ENCODE measurements at places on chromosomes 1 and 21.

- DNase-seq: no peak
Observed at GRCh38 chr1:44310006-44310405, 45.1 kb downstream of the ERI3 start.

DNA sequence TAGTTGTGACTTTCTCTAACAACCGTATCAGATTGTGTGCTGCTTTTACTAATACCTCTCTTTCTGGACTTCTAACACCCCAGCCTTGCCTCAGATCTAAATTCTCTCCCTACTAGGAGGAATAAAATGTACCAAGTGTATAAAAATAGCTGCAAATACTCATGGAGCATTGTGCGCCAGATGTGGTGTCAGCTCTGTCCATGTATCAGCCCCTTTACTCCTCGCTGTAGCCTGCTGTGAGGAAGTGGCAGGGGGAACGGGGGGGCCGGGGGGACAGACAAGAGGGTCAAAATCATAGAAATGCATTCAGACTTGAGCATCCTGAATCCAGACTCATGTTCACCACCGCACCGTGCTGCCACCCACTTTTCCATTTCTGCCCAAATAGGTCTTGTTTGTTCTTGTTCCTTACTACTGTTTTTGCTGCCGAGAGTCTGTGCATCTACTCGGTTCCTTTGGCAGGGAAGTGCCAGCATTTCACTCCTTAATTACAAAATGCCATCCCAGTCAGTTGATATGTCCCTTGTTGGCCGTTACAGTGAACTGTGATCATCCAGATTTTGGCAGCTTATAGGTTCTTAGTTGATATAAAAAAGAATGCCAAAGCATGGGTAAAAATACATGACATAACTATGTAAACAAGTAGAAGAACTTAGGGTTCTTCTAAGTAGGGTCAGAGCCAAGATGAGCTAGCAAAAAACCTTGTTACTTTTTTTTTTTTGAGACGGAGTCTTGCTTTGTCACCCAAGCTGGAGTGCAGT lies 76.4 kb downstream of the UBE4B start:
- DNase-seq: no peak

DNA sequence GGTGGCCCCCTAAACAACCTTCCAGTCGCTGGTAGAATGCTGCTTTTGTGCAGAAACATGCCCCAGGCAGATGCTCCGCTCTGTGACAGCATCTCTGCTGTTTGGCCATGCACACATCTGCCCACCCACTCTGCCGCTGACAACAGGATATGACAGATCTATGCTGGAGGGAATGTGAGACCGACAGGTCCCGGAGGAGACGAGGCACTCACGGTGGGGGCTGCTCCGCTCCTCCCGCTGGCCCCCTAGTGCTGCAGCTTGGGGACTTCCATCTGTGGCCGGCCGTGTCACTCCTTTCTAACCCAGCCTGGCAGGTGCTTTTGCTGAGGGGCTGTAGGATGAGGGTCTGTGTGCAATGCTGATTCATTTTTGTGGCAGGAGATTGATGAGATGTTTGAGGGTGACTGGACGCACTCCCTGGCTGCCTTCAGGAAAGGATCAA lies 49.1 kb upstream of the DMRTB1 start:
- no peak for DNase-seq

DNA sequence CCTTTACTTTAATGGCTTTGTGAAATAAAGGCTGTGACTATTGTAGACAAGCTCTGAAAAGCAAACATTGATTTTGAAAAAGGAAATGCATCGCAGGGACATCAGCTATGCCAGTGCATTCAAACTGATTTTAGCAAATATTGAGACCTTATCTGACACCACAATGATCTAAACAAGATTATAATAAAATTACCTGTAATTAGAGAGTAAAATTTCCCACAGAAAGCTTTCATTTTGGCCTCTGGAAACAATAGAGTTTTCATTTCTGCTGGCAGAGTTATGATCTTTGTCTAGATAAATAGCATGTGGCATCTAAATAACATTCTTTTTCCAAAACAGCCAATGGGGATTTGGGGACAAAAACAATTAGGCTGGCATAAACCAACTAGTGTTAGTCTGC lies 650.4 kb upstream of the PRMT6 start:
- DNase-seq: no peak

GRCh38 chr1:89672489-89673183 lies 39.7 kb downstream of the LRRC8C start:
- DNase-seq: no peak

- DNase-seq: no peak
Observed at GRCh38 chr1:34162852-34163766, 1.9 kb downstream of the CSMD2 start.

- DNase-seq: no peak
Observed at GRCh38 chr1:101506541-101507164, 269.8 kb downstream of the S1PR1 start.

GRCh38 chr21:36551731-36552433 lies 72.0 kb upstream of the CLDN14 start:
- DNase-seq: no peak

- DNase-seq: no peak
Observed at GRCh38 chr1:36829961-36830360, 204.4 kb downstream of the GRIK3 start.

DNA sequence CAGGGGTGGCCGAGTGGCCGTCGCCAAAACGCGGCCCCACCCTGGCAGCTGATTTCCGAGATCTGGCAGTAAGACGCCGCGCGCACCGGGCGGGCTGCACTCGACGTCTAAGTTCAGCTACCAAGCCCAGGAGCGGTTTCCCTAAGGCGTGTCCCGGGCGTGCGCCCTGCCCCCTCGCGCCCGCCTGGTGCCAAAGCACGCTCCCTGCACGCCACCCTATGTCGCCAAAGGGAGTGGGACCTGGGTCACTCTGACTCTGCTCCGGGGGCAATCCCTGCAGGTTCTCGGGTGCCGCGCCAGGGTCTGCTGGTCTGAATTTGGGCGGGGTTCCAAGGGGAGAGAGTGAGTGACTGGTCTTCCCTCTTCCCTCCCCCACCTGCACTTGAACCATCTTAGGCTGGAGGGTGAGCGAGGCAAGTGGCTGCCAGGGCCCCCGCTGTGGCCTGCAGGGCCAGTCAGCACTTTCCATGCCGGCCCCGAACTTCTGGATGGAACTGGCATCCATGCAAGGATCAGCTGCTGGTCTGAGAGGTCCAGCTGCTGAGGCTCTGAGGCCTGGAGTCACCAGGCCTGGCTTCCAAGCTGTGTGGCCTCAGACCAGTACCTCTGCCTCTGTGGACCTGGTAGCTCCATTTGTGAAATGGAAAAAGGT lies at the start of gene LRRC38:
TSS of gene LRRC38 (minus strand) at position 109 of the 652 bp plus-strand sequence. CDS start 410 bp downstream, outside the sequence.
- DNase-seq: no peak

DNA sequence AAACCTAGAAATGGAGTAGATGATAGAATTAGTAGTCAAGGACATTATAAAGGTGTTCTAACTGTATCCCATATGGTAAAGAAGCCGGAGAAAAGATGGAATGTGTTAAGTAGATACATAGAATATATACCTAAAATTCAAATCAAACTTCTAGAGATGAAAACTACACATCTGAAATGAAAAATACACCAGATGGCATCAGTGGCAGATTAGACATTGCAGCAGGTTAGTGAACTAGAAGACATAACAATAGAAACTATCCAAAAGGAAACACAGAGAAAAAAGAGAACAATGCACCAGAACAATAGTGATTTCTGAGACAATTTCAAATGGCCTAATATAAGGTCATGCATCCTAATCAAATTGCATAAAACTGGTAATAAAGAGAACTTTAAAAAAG lies 26.9 kb downstream of the ZBTB21 start:
- DNase-seq: no peak

GRCh38 chr1:20443703-20444586 lies 42.1 kb downstream of the CAMK2N1 start:
- no peak for DNase-seq

GRCh38 chr1:205480349-205480985 lies 24.0 kb upstream of the CDK18 start:
- no peak for DNase-seq

DNA sequence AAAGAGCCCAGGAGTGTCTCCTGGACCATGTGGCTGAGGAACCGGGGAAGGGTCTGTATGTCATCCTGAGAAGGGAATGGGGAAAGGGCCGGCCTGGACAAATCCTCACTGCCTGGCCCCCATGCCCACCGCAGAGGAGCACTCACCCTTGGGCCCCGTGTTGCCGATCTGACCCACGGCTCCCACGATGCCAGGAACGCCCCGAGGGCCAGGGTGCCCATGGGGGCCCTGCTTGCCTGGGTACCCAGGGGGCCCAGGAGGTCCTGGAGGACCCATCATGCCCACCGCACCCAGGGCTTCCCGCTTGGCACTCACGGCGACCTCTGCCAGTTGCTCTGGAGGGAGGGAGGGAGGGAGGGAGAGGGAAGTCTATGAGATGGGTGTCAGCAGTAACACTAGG lies 14.6 kb downstream of the COL9A2 start:
- no peak for DNase-seq

DNA sequence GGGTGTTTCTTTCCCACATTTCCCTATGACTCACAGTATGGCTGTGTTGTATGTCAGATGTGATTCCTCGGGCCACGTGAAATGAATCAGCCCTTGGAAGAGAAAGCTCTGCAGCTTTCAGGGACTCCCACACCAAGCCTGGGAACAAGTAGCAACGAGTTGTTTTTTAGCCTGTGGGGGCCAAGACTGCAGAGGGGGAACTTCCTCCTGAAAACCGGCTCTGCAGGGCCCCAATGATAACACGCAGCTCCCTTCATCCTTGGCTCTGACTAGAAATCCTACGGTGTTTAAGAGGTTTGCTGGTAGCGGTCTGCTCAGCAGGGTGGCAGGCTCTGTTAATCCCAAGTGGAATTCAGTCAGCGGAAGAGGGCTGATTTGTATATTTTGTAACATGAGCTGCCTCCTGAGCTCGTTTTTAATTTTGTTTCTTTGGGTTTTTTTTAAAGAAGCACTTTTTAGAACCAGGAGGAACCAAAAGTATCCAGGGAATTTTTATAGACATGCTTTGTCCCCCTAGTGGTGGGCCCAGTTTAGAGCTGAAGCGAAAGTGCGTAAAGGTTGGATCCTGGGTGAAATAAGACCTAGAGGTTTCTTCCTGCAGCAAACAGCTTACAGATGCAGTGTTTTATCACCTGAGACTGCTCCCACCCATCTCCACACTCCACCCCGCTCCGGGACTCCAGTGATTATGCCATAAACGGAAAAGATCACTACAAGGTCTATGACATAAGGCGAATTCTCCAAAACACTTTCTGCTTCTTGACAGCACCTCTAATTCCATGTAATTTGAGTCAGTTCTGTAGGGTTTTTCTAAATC lies 48.8 kb downstream of the LAMC2 start:
- no peak for DNase-seq

DNA sequence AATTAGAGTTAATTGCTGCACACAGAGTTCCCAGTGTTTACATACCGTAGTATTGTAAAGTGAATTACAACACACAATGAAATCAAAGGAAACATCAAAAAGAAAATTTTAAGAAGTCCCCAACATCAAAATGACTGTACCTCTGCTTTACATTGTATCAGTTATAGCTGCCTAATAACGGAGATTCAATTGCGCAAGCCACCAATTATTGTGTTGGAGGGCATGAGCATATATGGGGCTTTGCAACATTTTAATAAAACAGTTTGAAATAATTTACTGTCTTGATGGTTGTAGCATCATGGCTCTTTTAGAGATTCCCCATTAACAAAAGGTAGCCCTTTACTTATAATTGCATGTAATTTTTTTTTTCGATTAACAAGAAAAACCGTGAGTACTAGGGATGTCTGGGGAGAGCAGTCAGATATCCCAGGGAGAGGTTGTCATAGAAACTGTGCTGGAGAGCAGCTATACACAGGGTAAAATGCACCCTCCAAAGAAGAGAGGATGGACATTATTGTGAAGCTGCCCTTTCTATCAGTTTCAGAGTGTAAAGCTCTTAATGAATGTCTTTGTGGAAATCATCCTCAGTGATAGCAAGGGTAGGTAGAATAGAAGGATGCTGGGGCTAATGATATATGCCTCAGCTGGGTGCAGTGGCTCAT lies 55.9 kb upstream of the BTG3 start:
- no peak for DNase-seq

DNA sequence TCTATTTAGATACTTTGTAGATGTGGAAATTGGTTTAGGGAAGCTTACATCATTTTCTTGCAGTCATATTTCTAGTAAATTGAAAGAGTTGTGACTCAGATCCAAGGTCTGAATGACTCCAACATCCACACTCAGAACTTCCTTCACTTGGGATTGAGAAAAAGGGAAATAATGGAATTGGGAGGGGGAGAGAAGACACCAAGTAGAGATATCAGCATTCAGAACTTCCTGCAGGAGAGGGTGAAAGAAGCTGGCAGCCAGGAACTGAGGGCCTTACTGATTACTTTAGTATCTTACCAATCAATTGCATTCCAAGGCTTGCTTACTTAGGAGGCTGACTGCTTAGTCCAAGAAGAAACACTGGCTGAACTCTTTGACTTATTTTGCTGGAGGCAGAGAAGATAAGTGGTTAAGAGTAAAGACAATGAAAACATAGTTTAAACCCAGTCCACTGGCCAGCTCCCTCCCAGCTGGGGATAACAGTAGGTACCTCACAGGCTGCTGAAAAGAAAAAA lies 21.7 kb downstream of the APP start:
- DNase-seq: no peak

GRCh38 chr1:16386454-16387113 lies 19.5 kb downstream of the SZRD1 start:
- DNase-seq: no peak

DNA sequence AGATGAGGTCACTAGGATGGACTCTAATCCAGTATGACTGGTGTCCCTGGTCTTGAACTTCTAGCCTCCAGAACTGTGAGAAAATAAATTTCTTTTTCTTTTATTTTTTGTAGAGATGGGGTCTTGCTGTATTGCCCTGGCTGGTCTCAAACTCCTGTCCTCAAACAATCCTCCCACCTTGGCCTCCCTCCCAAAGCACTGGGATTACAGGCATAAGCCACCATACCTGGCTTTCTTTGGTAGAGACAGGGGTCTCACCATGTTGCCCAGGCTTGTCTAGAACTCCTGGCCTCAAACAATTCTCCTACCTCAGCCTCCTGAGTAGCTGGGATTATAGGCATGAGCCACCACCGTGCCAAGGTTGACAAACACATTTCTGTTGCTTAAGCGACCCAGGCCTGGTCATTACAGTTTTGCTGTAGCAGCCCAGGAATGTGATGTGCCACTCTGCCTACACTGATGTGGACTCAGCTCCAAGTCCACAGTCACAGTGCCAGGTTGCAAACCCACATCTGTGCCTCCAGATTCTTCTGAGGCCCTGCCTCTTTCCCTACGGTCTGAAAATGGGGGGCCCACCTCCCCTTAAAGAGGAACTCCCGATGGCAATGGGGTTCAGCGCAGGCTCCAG lies 15.9 kb downstream of the PYCR2 start:
- no peak for DNase-seq

GRCh38 chr1:85462931-85463649 lies 1.9 kb downstream of the DDAH1 start:
- no peak for DNase-seq

DNA sequence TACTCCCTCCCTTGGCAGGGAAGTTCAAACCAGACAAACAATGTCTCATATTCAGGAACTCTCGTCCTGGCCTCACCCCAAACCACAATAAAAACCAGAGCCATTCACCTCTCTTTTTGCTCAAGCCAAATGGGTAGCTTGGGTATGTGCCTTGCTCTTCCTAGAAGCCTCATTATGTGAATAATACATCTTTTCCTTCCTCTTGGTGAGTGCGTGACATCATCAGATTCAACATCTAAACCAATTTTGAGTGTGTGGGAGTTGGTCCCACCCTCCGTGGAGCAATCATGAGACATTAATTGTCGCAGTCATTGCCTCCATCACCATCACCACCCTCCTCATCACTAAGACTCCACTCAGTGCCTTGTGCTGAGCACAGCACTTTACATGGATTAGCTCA lies 482.9 kb downstream of the PTPRU start:
- no peak for DNase-seq

- DNase-seq: no peak
Observed at GRCh38 chr1:16334655-16335340, 17.5 kb downstream of the FBXO42 start.

Data from stimulated activated CD8-positive, alpha-beta memory T cell treated with anti-CD3 and anti-CD28 coated beads, Interleukin-12 subunit alpha, Interleukin-12 subunit beta, amount 100 ng/mL, for 1 hour (primary cell).